Right lobe of liver (tissue), 6 donors: ENCODE measurements at places on chromosomes 4 and X. TPM values are rescaled to one million over a fixed set of nuclear protein-coding genes. Genes with fewer than 3 reads are reported as not detected.
A peak's percentile ranks its signal among the peaks of the same experiment; 100 is the strongest.

- DNase-seq = no peak
Observed at GRCh38 chr4:152154433-152154832, 381.5 kb downstream of the FBXW7 start.

GRCh38 chrX:46770000-46770816 lies 11.3 kb upstream of the SLC9A7 start:
- DNase-seq = no peak

- DNase-seq = no peak
Observed at GRCh38 chr4:175106301-175106700, 188.1 kb downstream of the ADAM29 start.

MAGEA2 gene
- total RNA-seq = not detected

- DNase-seq = no peak
Observed at GRCh38 chrX:68087526-68087925, 345.8 kb downstream of the OPHN1 start.

GRCh38 chr4:80312124-80312523 lies 23.4 kb upstream of the CFAP299 start:
- no peak for DNase-seq

PAGE5 gene
- not detected for total RNA-seq

AFM gene
- total RNA-seq = 129 TPM

SAP30 gene
- 3.5 TPM for total RNA-seq

- DNase-seq = no peak
Observed at GRCh38 chrX:9859711-9860555, 73.7 kb downstream of the SHROOM2 start.

DNA sequence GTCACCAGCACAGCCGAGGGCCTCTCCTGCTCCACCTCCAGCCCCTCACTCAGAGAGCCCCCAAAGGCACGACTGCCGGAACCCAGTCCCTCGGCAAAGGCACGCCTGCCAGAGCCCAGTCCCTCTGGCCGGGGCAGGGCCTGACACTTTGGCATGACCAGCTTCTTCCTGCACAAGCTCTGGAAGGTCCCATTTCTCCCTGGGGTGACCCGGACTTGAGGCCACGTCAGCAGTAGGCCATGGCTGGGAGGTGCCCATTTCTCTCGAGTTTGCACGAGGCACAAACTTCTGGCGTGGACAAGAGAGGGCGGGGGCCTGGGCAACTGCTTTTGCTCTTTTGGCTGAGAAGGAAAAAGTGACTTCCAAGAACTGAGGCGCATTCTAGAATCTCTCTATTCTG lies 62.2 kb upstream of the GPR78 start:
- no peak for DNase-seq

- peak; percentile 97 for DNase-seq
Observed at GRCh38 chr4:98995183-98996055, at the start of gene METAP1. TSS of gene METAP1 (plus strand) at chr4:98995721. CDS start at chr4:98995754, 33 bp downstream.

SNCA gene
- 0.92 TPM for total RNA-seq

DNA sequence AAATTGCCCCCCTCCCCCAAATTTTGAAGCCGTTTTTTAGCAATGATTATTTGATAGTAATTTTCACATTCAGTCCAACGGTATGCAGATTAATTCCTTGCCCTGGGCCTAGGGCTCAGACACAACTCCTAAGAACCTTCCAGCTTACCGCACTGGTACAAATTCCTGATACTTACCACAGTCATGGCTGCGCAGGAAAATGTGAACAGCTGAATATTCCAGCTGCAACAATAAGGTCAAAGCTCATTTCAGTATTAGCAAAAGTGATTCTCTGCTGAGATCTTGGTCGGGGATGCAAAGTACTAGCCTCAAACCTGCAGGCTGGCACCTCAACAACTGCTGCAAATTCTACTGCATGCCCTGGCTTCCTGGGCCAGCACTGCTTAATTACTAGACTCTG lies 3.0 kb downstream of the ATP11C start:
- no peak for DNase-seq

SMR3B gene
- total RNA-seq = not detected

GRCh38 chrX:48785186-48785539 lies 1.2 kb upstream of the GATA1 start:
- DNase-seq = no peak

- no peak for DNase-seq
Observed at GRCh38 chr4:144868309-144868708, 222.4 kb downstream of the HHIP start.

GRCh38 chrX:119573840-119574393 lies 446 bp upstream of the UBE2A start:
- DNase-seq = peak; percentile 55

SPON2 gene
- total RNA-seq = 130 TPM

- DNase-seq = no peak
Observed at GRCh38 chr4:28754376-28754775, 1893.7 kb downstream of the STIM2 start.

DNA sequence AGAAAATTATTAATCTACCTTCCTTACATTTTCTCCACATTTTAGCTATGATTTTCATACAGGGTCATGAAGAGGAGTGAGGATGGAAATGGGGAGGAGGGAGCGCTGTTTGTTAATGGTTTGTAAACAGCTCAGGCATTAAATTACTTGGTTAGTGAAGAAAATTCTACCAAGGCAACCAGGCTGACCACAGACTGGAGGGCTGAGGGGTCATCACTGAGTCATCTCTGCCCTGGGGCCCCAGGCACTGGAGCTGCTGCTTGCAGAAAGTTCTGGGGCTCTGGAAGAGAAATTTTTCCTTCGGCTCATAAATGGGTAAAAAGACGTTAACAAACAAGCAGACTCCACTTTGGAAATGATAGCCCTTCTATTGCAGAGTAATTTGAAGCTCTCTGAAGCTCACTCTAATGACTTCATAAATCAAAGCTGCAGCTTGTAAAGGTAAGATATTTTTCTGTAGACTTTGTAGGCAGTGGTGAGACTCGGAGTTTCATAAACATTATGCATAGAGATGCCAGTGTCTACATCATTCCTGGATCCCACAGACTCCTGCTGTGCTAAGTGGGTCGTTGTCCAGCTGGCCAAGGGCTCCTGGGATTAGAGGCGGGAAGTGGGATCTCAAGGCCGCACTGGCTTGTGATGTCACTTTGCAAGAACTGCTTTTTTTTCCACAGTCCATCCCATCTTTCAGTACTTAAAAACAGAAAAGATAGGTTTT lies 159.6 kb downstream of the PTTG2 start:
- DNase-seq = no peak

DNA sequence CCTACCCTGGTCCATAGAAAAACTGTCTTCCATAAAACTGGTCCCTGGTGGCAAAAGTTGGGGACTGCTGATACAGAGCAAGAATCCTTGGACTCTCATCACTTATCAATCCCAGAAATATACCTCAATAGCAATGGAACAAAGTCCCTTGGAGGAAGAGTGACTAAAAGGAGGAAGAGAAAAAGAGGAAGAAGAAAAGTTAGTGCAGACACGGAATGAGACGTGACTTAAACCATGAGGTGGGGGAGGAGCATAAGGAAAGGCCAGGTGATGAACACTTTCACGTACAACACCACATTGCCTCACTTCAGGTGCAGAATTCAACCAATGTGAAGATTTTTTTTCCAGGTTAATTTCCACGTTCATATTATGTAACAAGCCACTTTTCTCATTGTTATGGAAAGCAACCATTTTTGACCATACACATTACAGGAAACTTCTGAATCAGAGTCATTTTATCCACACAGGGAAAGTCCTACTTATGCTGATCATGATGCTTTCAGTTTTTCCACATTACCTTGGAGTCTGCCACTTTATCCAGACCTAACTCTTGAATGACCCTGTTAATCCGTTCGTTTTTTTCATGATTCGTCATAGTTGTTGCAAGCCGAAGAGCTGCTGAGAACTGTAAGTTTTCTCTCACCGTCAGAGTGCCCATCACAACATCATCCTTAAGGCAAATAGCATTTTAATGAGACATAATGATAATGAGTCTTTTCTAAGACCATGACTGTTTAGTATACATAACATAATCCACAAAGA lies 27.7 kb downstream of the ABCG2 start:
- DNase-seq = no peak
